ENCODE measurements at places on chromosomes 1 and 21.
A peak's percentile ranks its signal among the peaks of the same experiment; 100 is the strongest.

- no peak for DNase-seq
Observed at GRCh38 chr1:161440312-161440894, 64.9 kb upstream of the FCGR2A start.

- DNase-seq: no peak
Observed at GRCh38 chr21:36423771-36424433, 38.7 kb downstream of the CHAF1B start.

DNA sequence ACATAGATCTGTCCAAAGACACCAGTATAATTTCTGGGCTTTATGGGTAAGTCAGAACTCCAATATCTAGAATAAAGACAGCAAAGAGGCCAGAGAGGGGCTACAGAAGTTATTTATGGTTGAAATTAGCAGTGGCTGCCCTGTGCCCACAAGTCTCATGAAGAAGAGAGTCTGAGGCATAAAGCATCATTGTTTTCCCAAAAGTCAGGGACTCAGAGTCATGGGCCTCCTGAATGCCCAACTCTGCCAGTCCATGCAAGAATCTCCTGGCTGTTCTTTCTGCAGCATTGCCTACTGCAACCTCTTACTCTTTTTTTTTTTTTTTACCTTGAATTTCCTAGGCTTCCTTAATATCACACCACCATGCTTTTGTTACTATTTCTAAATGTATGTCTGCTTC, 49.6 kb downstream of the PLPP3 start:
- no peak for DNase-seq

DNA sequence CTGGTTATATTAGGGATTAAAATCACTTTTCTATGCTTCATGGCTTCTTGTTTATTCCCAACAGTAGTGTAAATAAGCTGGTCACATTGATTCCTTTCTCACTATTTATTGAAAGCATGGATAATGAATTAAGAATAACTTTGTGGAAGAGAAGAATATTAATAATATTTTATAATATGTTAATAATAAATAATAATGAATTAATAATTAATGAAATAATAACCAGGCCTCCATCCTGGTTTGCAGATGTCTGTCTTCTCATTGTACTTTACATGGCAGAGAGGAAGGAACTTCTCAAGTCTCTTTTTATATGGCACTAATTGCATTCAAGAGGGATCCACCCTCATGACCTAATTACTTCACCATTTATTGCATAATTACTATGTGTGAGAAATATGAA, 473.5 kb downstream of the PTPRC start:
- no peak for DNase-seq

DNA sequence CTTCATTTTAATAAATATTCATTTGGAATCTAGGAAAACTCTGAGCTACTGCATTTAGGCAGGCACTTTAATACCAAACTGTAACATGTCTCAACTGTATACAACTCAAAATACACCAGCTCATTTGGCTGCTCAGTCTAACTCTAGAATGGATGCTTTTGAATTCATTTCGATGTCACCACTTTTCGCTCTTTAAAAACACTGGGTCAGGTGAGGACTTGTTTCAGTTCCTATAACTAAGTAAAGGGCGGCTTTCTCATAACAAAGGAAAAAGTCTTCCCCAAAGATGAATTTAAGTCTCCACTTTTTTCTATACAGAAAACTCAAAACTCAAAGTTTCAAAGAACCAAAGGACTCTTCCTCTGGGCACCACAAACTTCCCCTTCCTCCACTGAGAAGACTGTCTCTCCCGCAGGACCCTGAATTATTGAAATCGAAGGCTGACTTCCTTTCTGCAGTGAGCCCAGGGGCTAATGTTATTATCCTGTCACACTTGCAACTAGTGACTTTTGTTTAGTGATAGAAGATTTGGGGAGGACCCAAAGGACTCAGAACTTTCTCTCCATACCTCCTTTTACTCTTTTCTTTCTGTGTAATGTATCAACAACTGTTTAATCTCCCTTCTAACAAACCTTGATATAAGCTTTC, 9.7 kb upstream of the DHX9 start:
- no peak for DNase-seq

DNA sequence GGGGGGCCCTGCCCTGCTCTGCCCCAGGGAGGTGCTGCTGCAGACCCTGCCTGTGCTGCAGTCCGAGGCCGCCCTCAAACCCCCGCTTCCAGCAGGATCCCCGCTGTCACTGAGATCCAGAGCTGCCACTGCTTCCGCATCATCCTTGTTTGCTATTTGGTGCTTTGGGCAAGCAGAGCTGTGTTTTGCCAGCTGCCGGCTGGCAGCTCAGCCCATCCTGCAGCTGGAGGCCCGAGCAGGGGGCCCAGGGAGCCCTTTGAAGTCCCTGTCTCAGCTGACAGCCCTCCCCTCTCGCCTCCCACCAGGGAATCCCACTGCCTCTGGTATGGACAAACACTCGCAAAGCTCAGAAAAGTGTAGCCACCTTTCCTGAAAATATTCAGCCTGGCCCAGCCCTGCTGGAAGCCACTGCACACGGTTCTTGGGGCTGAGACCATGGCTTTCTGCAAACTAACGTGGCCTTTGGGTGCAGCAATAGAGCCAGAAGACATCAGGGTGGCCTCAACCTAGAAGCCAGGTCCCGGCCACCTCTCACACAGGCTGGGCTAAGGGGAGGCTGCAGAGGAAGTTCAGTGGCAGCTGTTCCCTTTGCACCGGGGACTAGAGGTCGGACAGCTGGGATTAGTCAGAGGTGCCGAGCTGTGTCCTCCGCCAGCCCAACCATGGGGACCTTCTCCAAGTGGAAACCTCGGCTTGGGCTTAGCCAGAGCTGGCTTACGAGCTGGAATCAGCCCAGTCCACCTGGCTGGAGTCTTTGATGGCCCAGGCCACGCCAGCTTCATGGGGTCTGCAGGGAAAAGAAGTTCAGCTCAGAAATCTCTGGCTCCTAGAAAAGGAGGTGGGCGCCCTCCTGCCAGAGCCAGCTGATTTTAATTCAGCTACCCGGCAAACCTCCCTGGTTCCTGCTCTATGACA, 107.1 kb downstream of the SPSB1 start:
- DNase-seq: peak; percentile 77
